ENCODE measurements at places on chromosomes 7 and 10.

DNA sequence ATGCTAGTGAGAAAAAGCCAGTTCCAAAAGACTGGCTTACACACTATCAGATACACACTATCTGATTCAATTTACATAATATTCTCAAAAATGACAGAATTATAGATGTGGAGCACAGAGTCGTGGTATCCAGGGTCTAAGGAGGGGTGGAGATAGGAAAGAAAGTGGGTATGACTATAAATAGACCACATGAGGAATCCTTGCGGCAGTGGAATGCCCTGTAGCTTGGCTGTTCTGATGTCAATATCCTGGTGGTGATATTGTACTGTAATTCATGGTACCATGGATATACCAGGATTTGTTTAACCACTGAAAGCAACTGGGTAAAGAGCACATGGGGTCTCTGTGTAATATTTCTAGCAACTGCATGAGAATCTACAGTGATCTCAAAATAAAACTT is 67.7 kb upstream of the TMEM72 start:
- no peak for DNase-seq

- no peak for DNase-seq
These were observed 638 bp downstream of the IQCE start for GRCh38 chr7:2559283-2559950.

DNA sequence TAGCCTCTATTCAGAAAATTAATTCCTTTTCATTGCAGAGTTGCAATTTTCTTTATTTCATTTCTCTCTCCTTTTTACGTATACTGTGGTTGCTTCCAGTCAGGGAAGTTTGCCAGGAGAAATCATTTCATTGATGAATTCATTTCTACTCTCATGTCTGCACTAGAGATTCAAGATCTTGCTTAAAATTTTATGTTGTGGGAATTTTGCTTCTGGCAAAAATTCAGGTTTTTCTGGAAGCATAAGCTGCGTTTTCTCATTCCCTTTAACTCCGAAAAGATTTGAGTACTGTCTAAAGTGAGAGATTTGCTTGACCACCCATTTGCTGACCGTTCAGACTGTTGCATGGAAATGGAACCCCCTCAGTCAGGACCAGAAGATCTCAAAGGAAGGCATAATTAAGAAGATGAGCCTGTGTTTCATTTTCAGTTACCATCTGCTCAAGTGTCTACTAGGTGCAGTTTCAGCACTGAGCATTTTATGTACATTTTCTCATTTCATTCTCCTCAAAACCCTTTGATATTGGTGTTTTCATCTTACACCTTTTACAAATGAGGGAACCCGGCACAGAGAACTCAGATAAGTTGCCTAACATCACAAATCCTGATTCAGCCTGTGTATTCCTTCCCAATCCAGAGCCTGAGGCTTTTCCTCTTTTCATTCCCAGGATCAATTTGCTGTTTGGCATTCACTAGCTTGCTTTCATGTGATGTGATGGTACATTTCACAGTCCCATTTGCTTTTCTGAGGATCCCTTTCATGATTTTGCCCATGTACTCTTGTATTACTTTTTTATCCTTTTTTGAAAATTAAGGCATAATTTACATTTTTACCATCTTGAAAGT is 3.9 kb downstream of the PTPRZ1 start:
- DNase-seq = no peak

DNA sequence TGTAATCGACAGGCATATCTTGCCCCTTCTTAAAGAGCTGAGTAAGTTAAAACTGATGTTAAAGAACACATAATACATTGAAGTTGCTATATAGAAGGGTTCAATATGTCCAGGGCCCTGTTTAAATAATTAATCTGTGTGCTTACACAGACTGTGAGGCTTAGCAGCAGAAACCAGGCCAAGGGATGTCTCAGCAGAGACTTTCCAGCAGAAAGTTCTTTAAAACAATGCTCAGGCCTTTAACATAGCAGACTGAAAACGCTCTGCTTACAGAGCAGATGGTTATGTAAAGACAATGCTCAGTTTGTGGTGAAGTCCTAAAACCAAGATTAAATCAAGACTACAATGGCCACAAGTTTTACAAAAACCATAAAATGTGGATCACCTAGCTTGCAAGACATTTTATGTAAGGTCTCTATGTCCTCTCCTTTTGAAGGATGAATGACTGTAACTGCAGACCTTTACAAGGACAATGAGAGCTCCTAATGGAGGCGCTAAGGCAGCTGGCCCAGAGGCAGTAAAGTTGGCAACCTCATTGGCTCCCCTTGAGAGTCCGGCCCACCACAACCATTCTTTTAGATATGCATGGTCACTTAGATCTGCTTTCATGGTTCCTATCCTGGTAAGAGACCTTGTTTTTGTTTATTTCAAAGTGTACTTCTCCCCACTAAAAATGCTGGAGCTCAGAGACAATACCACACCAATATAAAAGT is 56.3 kb downstream of the FZD1 start:
- no peak for DNase-seq

GRCh38 chr7:138750901-138751464 is 46.8 kb upstream of the TMEM213 start:
- no peak for DNase-seq

GRCh38 chr7:14219125-14219524 is 229.7 kb upstream of the ETV1 start:
- no peak for DNase-seq

DNA sequence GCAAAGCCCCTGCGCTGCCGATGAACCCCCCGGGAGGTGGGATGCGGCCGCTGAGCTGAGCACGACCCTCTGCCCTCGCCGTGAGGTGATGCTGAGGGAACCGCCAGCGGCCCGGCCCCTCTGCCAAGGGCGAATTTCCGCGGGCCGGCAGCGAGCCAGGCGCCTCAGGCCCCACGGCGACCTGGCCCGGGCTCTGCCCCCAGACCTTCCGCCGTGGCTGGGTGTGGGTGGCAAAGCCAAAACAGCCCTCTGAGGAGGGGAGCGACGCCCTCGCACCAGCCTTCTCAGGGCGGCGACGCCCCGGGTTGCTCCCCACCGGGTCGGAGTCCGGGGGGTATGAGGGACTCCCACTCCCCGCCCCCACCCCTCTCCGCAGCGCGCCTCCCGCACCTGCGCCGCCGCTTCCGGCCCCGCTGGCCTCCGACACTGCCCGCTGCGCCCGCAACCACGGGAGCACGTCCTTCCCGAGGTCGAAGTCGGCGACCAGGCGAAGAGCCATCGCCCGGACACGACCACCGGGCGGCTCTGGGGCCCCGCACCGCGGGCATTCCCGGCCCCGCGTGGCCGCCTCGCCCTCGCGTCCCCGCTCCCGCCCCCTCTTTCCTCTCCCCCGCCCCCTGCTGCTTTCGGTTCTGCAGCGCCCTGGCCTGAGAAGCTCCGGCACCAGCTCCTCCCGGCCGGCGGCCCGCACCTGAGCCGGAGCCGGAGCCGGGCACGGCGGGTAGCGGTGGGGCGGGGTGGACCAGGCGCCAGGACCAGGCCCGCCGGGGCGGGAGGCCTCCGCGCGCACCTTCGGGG is at the start of gene GSAP:
Gene GSAP, minus strand, starts transcription at position 527 of the 798 bp plus-strand sequence. Its CDS starts 28 bp downstream, at position 499.
- DNase-seq = no peak

DNA sequence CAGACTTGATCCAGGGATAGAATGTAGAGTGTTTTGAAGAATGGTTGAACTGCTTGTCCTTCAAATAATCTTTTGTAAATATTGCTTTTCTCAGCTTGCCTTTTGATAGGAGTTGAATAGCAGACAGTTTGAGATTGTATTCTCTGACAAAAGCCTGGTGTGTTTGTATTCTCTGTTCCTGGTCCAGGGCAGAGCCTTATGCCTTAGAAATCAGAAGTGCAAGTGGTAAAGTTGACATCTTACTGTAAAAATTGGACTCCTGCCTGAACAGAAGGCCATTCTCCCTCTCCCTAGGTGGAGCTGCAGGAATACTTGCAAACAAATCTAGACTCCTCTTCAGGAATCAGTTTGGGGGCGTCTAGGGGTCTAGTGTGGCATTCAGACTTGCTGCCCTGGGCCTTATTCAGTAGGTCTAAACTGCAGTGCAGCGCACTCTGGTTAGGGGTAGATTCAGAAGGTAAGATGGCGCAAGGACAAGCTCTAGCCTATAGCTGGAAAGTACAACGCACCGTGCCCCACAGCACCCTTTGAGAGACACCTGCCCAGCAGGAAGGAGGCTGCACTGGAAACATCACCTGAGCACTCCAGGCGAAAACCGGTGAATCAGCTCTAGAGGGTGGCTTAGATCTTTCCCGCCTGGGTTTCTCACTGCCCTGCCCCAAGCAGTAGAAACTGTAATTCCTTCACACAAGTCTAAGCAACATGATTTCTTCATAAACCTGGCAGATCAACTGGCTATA is 608.5 kb upstream of the GALNT17 start:
- no peak for DNase-seq

Measured in smooth muscle cell of the brain vasculature (primary cell).